Thyroid gland (tissue), 4 donors: ENCODE measurements at places on chromosomes 6 and 20. TPM values are rescaled to one million over a fixed set of nuclear protein-coding genes. Genes with fewer than 3 reads are reported as not detected.

SOBP gene
- total RNA-seq: 5.6 TPM

COL9A3 gene
- 5.3 TPM for total RNA-seq

CDH22 gene
- 1.6 TPM for total RNA-seq

CABLES2 gene
- 5.8 TPM for total RNA-seq

LY6G6D gene
- total RNA-seq: not detected

EMILIN3 gene
- 0.78 TPM for total RNA-seq

PHACTR3 gene
- not detected for total RNA-seq

FAM83C gene
- total RNA-seq: not detected

GRM1 gene
- 0.67 TPM for total RNA-seq

SAMD3 gene
- total RNA-seq: not detected

MARCKS gene
- 51.8 TPM for total RNA-seq

SNAI1 gene
- total RNA-seq: 14.1 TPM

ROMO1 gene
- total RNA-seq: 64.7 TPM

FNDC11 gene
- total RNA-seq: not detected

FKBP1C gene
- total RNA-seq: 0.45 TPM

KIF25 gene
- total RNA-seq: not detected

SNX3 gene
- 97.5 TPM for total RNA-seq

CBLN4 gene
- total RNA-seq: not detected

AKAP12 gene
- 108 TPM for total RNA-seq

DLK2 gene
- 1.3 TPM for total RNA-seq

SLC32A1 gene
- total RNA-seq: not detected

INSM1 gene
- total RNA-seq: not detected

COL21A1 gene
- total RNA-seq: 8.8 TPM

FUT9 gene
- total RNA-seq: not detected

AIG1 gene
- total RNA-seq: 101 TPM

IMPG1 gene
- total RNA-seq: not detected

TRERF1 gene
- 4.1 TPM for total RNA-seq

TSPO2 gene
- total RNA-seq: not detected

HEY2 gene
- 3.5 TPM for total RNA-seq

PAX1 gene
- 0.88 TPM for total RNA-seq

CNR1 gene
- 3.8 TPM for total RNA-seq

NHLRC1 gene
- total RNA-seq: 2.7 TPM

HLA-DQA2 gene
- not detected for total RNA-seq

CDH4 gene
- total RNA-seq: 0.29 TPM

SLC17A2 gene
- not detected for total RNA-seq

MYCT1 gene
- 12.0 TPM for total RNA-seq

CD24 gene
- total RNA-seq: 2,422 TPM

BMP5 gene
- 0.25 TPM for total RNA-seq

SEMG1 gene
- total RNA-seq: not detected

TULP1 gene
- total RNA-seq: not detected

TRDN gene
- total RNA-seq: not detected

GSTA2 gene
- total RNA-seq: not detected

PSORS1C2 gene
- not detected for total RNA-seq

PBOV1 gene
- total RNA-seq: not detected

RIPK1 gene
- 29.4 TPM for total RNA-seq

BEND6 gene
- total RNA-seq: 3.4 TPM

SRSF12 gene
- 3.3 TPM for total RNA-seq

MCCD1 gene
- total RNA-seq: not detected

GNMT gene
- total RNA-seq: 2.2 TPM

NKAIN2 gene
- 0.94 TPM for total RNA-seq

OVOL2 gene
- 17.4 TPM for total RNA-seq

POU5F1 gene
- not detected for total RNA-seq
